Activated CD4-positive, alpha-beta T cell treated with anti-CD3 and anti-CD28 coated beads for 1 hour (primary cell): ENCODE measurements at places on chromosomes 12 and 14.

DNA sequence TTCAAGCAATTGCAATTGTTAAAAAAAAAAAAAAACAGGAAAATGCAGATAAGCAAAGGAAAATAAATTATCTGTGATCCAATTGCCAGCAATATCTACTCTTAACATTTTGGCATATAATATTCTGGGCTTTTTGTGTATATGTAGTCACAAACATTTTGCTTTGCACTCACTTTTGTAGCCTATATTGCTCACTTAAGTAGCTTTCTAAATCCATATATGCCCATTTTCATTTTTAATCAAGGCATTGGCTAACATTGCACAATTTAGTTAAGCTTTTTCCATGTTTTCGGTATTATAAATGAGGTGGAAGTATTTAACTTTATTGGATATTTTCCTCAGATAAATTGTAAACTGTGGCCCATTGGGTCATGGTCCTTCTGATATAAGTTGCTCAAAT lies 466.3 kb upstream of the ATP2B1 start:
- no peak for DNase-seq

DNA sequence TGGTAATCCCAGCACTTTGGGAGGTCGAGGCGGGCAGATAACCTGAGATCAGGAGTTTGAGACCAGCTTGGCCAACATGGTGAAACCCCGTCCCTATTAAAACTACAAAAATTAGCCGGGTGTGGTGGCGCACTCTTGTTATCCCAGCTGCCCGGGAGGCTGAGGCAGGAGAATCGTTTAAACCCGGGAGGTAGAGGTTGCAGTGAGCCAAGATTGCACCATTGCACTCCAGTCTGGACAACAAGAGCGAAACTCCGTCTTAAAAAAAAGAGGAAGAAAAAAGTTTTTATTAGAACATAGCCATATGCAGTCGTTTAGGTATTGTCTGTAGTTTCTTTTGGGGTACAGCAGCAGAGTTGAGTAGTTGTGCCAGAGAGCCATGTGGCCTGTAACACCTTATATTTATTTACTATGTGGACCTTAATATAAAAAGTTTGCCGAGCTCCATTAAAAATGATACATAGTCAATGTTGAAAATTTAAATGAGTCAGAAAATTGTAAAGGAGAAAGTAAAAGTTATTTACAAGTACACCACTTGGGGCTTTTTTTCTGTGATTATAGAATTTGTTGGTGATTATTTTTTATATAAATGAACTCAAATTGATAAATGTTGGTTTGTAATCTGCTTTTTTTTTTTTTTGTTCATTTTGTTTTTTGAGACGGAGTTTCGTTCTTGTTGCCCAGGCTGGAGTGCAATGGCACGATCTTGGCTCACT lies 2.2 kb downstream of the ADIPOR2 start:
- no peak for DNase-seq

GRCh38 chr12:20127413-20127812 lies 240.9 kb upstream of the PDE3A start:
- DNase-seq = no peak

- no peak for DNase-seq
These were observed 20.3 kb downstream of the MED13L start for GRCh38 chr12:116257215-116257614.

- no peak for DNase-seq
These were observed 822.8 kb downstream of the GALC start for GRCh38 chr14:87170179-87170578.

GRCh38 chr14:84323978-84324377 lies 1206.0 kb upstream of the FLRT2 start:
- no peak for DNase-seq

DNA sequence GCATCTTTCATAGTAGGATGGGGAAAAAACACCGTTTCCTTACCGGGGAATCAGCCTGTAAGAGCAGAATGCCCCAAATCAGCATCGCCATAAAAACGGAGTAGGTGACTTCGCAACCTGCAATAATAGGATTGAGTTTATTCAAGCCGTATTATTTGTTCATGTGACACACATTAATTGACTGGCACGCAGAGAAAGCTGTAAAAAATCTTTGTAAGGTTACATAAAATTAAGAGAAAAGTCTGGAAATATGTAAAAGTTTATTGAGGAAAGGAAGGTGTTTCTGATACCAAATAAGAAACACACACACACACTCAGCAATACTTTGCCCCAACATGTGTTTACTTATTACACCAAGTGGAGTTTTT lies 628 bp upstream of the CAPRIN2 start:
- no peak for DNase-seq
